Endodermal cell (in vitro differentiated cells): ENCODE measurements at places on chromosomes 2 and 18. TPM values are rescaled to one million over a fixed set of nuclear protein-coding genes. Genes with fewer than 3 reads are reported as not detected.

DNA sequence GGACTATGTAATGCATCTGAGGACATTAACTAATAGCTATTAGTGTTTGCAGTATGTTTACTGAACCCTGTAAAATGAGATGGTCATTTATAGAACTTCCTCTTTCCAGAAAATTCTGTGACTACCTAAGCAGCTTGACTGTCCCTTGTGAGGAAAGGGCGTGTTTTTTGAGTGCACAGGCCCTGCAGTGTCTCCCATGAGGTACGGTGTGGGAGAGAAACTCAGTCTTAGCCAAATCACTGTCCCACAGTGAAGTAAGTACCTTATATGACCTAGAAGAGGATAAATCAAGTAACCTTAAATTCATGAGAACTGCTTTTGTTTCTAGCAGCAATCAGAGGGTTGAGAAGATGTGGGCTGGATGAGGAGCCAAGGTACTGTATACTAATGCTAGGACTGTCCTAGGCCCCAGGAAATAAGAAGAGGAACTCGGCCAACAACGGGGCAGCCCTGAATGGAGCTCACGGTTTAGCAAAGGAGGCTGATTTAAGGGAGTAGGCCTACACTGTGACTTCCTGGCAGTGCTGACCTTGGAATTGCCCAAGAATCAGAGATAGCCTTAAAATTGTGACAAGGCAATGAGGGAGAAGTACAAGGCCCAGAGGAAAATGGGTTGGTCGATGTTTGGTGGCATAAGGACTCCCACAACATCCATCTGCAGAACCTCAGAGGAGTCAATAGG lies 103.5 kb upstream of the CTAGE1 start:
- DNase-seq, result no peak
- H3K36me3 ChIP-seq, result no peaks in the 10 kb centered on the region
- H3K27me3 ChIP-seq, result no peaks in the 10 kb centered on the region
- peaks cover 7% of the 10 kb centered on the region for H3K4me1 ChIP-seq
- H3K27ac ChIP-seq, result no peak overlapping the region
- H3K4me3 ChIP-seq, result no peak overlapping the region

DNA sequence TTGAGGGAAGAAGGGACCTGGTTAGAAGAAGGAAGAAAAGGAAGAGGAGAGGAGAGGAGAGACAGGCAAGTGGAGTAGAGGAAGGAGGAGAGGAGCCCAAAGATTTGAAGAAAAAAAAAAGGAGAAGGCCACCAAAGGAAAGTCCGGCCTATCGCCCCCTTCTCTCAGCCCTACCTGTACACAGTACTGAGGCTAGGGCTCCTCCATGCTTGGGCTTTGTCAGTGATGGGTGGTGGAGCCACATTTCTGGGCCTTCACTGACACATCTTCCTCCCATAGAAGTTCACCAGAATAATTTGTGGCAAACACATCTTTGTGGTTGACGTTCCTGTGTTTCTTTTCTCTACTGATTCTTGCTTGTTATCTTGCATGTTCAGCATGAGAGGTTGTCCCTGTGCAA lies 125.4 kb downstream of the DTNA start:
- H3K36me3 ChIP-seq, result no peaks in the 10 kb centered on the region
- DNase-seq, result no peak
- no peaks in the 10 kb centered on the region for H3K4me1 ChIP-seq

DNA sequence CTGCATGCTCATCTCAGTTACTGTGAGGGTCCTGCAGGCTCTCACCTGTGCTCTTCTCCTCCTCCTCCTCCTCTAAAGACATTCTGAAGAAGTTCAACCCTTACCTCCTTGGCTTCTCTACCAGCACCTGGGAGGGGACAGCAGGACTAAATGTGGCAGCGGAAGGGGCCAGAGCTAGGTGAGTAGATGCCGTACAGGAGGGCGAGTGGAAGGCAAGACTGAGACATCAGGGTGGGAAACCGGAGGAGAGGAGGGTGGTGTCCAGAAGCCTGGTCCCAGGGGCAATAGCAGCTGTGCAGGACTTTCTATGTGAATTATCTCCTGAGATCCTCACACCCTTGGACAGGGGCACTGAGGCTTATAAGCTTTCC lies 124.9 kb downstream of the PLB1 start:
- peak overlapping the region; percentile 42 for H3K27ac ChIP-seq
- no peak overlapping the region for H3K4me3 ChIP-seq
- H3K36me3 ChIP-seq, result no peaks in the 10 kb centered on the region
- DNase-seq, result no peak
- H3K4me1 ChIP-seq, result peaks cover 4% of the 10 kb centered on the region

LAMA3 gene
- 0.90 and 1.3 TPM in 2 replicates for total RNA-seq

ANKRD23 gene
- total RNA-seq, result 2.1 and 2.6 TPM in 2 replicates
